ENCODE measurements at places on chromosomes 16 and 17. TPM values are rescaled to one million over a fixed set of nuclear protein-coding genes. Genes with fewer than 3 reads are reported as not detected.

The TP53TG3C gene
- total RNA-seq = not detected

The SDR42E1 gene
- total RNA-seq = not detected

The CCL18 gene
- total RNA-seq = not detected

The SLC12A3 gene
- total RNA-seq = 0.25 TPM

The CCL1 gene
- total RNA-seq = not detected

DNA sequence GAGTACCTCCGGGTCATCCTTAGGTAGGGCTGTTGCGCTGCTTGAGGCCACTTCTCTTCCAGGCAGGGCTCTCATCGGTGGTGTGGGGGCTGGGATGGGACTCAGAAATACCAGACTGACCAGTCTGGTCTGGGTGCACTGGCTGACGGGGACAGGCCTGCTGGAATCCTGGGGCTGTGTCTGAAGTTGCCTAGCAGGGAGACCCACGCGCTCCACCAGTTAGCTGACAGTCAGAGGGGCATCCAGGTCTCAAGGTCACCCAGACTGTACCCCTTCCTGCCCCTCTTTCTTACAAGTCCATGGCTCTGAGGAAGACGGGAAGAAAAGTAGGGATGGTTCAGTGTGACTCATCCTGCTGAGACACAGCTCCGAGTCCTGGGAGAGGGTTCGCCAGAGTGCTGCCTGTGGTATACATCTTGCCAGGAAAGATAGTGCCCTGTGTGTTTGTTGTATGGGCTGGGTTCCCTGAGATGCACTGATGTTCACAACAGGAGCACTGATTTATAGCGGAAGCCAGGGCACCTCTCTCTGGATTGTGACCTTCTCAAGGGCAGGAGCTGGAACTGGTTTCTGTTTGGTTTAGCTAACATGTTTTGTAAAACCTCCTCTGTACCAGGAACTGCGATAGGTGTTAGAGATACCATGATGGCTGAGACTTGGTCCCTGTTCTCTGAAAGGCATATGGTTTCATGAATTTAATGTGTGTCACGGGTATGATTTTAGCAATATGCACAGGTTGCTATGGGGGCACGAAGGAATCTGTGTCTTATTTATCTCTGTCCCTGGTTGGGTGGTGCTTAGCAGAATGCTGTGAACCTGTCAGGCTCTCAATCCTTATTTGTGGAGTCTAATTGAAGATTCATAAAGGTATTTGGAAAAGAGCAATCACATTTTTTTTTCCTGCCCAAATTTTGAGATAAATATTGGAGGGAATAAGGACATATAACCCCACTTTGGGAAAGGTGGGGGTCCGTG lies 97.5 kb downstream of the OR1D5 start:
- peak; percentile 35 for DNase-seq

GRCh38 chr16:30113711-30114333 lies 485 bp upstream of the GDPD3 start:
- no peak for DNase-seq

DNA sequence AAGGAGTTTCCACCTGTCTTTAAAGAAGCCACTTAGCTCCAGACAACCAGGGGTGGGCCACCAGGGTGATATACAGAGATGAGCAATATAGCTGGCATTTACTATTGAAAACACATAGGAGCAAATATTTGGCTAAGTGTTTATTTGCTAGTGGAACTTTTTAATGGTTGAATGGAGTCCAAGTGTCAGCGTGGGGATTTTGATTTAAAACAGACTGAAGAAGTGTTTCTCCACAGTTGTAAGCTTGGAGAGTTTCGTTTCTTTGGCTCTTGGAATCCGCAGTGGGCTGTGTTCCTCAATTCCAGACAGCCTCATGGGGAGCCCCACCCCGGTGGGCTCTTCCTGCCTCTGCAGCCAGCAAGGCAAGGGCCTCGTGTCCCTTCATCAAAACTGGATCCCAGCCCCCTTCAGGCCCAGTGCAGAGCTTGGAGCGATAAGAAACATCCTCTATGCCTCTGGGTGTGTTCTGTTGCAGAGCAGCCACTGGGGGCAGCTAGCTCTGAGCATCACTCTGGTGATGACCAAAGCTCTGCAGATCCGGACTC lies 36.1 kb downstream of the NOG start:
- DNase-seq = no peak

- no peak for DNase-seq
Measured at GRCh38 chr16:82149536-82149935, 20.5 kb downstream of the MPHOSPH6 start.

- no peak for DNase-seq
Measured at GRCh38 chr17:32878211-32878610, 1.3 kb upstream of the MYO1D start.

DNA sequence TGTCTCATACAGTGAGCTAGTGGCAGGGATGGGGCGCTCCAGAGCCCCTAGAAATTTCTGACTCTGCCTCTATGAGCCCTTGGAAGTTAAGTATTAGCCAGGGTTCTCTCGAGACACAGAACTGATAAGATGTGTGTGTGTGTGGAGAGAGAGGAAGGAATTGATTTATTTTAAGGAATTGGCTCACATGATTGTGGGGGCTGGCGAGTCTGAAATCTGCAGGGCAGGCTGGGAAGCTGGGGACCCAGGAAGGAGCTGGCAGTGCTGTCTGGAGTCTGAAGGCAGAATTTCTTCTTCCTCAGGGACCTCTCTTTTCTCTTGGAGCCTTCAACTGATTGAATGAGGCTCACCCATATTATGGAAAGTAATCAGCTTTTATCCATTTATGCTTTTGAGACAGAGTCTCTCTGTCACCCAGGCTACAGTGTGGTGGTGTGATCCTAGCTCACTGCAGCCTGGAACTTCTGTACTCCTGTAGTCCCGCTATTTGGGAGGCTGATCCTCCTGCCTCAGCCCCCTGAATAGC lies 16.8 kb downstream of the LRRC75A start:
- no peak for DNase-seq

DNA sequence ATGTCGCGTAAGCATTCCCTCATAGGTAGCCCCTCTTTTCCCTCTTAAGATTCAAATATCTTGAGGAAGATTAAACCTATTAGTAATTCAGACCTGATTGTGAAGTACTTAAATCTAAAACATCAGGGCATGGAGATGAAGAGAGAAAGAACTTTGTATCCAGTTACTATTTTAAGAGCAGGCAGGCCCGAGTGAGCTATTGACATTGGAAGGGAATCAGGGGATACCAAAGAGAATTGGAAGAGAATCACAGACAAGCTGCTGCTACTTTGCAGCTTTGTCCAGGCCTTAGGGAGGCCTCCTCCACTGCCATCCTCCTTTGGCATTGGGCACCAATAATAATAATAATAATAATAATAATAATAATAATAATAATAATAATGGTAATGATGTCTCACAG lies 170.5 kb downstream of the MRTFB start:
- DNase-seq = no peak

DNA sequence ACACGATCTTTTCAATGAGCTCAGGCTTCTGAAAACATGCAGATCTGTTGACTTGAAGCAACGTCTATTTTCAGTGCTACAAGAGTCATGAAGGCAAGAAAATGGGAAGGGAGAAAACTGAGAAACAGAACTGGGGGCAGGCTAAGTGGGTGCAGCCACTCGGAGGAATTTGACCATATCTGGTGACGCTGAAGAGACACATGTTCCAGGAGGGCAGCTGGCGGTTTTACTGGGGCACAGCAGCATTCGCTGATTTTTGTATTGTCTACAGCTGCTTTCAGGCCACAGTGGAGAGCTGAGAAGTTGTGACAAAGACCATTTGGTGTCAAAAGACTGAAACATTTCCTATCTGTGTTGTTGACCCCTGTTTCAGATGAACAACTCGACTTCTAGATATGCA lies 103.0 kb upstream of the ELAC2 start:
- no peak for DNase-seq

DNA sequence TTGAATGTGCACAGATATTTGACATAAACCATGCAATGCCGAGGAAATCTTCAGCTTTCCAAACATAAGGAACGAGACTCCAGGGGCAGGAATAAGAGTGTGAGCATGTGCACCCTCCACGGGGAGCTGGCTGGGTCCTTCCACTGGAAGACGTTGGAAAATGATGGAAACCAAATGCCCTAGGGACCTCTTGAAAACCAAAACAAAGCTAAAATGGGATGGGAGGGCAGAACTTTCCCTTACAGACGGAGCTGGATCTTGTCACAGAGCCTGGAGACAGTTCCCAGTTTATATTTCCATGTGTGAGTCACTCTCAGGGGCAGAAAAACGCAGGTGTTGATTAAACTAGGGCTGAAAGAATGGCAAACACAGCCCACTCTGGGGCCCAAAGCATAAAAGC lies 34.4 kb upstream of the DNAH17 start:
- no peak for DNase-seq

DNA sequence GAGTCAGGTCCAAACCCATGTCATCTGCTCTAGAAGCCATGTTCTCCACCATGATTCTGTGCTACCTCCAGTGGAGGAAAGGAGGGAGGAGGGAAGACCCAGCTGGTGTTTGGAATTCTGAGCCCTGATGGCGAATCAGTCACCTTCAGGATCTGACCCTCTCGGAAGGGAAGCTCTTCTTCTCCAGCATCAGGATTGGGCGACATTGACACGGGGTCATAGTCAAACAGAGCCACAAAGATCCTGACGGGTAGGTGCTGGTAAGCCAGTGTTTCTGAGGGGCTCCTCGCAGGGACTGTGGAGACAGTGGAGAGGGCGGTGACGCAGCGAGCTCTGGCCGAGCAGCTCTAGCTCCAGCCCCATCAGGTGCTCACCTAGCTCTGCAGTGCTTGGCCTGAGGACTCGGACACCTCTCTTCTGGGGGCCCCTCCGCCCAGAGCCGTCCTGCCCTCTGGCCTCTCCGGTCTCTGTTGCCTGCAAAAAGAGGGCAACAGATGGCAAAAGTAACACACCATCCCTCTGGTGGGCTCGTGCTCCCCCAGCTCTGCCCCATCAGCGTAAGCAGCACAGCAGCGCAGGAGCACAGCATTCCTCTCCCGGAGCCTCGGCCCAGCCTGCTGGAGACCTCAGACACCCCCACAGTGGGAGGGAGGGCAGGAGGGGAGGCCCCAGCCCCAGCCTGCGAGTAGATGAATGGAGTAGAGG lies 21.0 kb downstream of the TSPOAP1 start:
- DNase-seq = no peak

- peak; percentile 91 for DNase-seq
Measured at GRCh38 chr17:18033442-18034099, 5.4 kb downstream of the ATPAF2 start.

GRCh38 chr17:65551267-65552040 lies 10.0 kb downstream of the AXIN2 start:
- DNase-seq = no peak

- no peak for DNase-seq
Measured at GRCh38 chr17:725746-726145, 6.7 kb upstream of the TLCD3A start.

Data from G401 (cell line).